ENCODE measurements at places on chromosomes 13 and 19. TPM values are rescaled to one million over a fixed set of nuclear protein-coding genes. Genes with fewer than 3 reads are reported as not detected.

GRCh38 chr19:17775991-17776803 lies 18.7 kb upstream of the B3GNT3 start:
- H3K27me3 ChIP-seq: no peaks in the 10 kb centered on the region
- no peaks in the 10 kb centered on the region for H3K36me3 ChIP-seq
- H3K4me1 ChIP-seq: peaks cover 7% of the 10 kb centered on the region
- no peak for DNase-seq
- no peak overlapping the region for H3K27ac ChIP-seq
- no peak overlapping the region for H3K4me3 ChIP-seq

DNA sequence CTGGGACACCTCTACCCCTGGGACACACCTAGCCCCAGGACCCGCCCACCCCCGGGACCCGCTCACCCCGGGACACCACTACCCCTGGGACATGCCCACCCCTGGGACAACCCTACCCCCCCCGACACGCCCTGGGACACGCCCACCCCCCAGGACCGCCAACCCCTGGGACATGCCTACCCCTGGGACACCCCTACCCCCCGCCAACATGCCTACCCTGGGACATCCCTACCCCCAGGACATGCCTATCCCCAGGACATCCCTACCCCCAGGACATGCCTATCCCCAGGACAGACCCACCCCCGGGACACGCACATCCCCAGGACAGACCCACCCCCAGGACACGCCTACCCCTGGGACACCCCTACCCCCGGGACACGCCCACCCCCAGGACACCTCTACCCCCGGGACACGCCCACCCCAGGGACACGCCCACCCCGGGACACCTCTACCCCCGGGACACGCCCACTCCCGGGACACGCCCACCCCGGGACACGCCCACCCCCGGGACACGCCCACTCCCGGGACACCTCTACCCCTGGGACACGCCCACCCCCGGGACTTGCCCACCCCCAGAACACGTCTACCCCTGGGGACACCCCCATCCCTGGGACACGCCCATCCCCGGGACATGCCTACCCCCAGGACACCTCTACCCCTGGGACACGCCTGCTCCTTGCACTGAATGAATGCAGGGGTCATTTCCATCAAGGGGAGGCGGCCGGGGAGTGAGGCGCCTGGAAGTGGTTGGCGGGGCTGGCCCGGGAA lies 32.3 kb downstream of the ADPRHL1 start:
- DNase-seq: no peak
- H3K27ac ChIP-seq: no peak overlapping the region
- H3K36me3 ChIP-seq: no peaks in the 10 kb centered on the region
- peaks cover 3% of the 10 kb centered on the region for H3K4me1 ChIP-seq
- H3K27me3 ChIP-seq: no peaks in the 10 kb centered on the region

GRCh38 chr13:20151612-20152011 lies 9.2 kb downstream of the GJA3 start:
- no peak overlapping the region for H3K4me3 ChIP-seq
- no peak overlapping the region for H3K27ac ChIP-seq
- H3K4me1 ChIP-seq: no peaks in the 10 kb centered on the region
- H3K27me3 ChIP-seq: no peaks in the 10 kb centered on the region

- H3K27me3 ChIP-seq: no peaks in the 10 kb centered on the region
- no peak overlapping the region for H3K27ac ChIP-seq
- peaks cover 48% of the 10 kb centered on the region for H3K4me1 ChIP-seq
- DNase-seq: no peak
- no peak overlapping the region for H3K4me3 ChIP-seq
- no peaks in the 10 kb centered on the region for H3K36me3 ChIP-seq
Observed at GRCh38 chr19:6222884-6223283, 56.9 kb downstream of the MLLT1 start.

DNA sequence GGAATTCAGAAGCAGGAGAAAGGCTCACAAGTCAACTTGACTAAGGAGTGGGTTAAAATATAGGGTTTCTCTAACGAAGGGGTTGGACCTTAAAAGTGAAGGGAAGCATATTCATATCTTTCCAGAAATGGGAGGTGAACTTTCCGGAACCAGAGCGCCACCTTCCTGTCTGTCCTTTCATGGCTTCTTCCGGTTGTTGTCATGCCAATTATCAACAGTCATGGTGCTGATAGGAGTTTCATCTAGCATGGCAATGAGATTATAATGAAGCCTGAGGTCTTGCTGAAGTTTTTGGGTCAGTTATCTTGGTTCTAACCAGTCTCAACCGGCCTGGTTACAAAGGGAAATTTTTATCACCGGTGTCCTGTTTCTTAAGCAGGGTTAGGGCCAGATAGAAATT lies 162.9 kb upstream of the NBEA start:
- no peaks in the 10 kb centered on the region for H3K27me3 ChIP-seq
- H3K36me3 ChIP-seq: no peaks in the 10 kb centered on the region
- H3K4me3 ChIP-seq: no peak overlapping the region
- no peak overlapping the region for H3K27ac ChIP-seq
- H3K4me1 ChIP-seq: no peaks in the 10 kb centered on the region
- no peak for DNase-seq

DNA sequence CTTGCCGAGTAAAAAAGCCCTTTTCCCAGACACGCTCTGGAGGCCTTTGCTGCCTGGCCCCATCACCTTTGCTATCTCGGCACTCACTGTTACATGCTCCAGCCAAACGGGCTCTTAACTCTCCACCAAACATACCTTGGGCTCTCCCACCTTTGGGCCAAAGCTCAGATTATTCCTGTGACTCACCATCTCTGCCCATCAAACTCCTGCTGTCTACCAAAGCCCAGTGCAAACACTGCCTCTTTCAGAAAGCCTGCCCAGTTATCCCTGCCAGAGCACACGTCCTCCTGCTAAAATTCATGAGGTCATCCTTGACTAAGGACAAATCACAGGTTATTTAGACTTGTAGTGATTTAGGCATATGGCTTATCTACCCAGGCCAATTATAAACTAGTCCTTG lies 48.1 kb upstream of the SERPINE3 start:
- peaks cover 5% of the 10 kb centered on the region for H3K4me1 ChIP-seq
- H3K27me3 ChIP-seq: no peaks in the 10 kb centered on the region
- no peak overlapping the region for H3K4me3 ChIP-seq

The KLK1 gene
- total RNA-seq: 0.95 TPM

The SMG9 gene
- total RNA-seq: 23.9 TPM

DNA sequence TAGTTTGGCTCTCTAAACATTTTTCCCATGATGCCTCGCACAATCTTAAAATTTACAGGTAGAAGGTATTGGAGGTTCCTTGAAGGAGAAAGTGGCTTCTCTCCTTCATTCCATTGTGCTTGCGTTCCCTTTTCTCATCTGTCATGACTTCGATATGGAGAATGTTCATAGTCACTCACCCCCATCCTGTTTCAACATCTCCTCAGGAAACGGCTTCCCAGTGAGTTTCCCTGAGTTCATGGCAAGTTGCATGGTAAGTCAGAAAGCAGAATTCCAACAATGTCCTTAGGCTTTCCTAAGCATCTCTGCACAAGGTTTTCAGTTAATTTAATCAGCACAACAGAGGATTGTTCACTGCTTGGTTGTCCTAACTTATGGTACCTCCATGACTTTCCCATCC lies 581.8 kb upstream of the SLITRK5 start:
- H3K4me1 ChIP-seq: no peaks in the 10 kb centered on the region
- no peaks in the 10 kb centered on the region for H3K36me3 ChIP-seq
- no peak for DNase-seq
- H3K4me3 ChIP-seq: no peak overlapping the region

- H3K27me3 ChIP-seq: no peaks in the 10 kb centered on the region
- no peaks in the 10 kb centered on the region for H3K4me1 ChIP-seq
- H3K36me3 ChIP-seq: no peaks in the 10 kb centered on the region
- H3K27ac ChIP-seq: no peak overlapping the region
- no peak overlapping the region for H3K4me3 ChIP-seq
Observed at GRCh38 chr19:14901675-14902260, 15.8 kb upstream of the OR7A17 start.

GRCh38 chr13:23175920-23176319 lies 4.9 kb upstream of the SGCG start:
- H3K4me1 ChIP-seq: no peaks in the 10 kb centered on the region
- H3K27me3 ChIP-seq: no peaks in the 10 kb centered on the region
- no peak overlapping the region for H3K27ac ChIP-seq
- H3K36me3 ChIP-seq: no peaks in the 10 kb centered on the region

DNA sequence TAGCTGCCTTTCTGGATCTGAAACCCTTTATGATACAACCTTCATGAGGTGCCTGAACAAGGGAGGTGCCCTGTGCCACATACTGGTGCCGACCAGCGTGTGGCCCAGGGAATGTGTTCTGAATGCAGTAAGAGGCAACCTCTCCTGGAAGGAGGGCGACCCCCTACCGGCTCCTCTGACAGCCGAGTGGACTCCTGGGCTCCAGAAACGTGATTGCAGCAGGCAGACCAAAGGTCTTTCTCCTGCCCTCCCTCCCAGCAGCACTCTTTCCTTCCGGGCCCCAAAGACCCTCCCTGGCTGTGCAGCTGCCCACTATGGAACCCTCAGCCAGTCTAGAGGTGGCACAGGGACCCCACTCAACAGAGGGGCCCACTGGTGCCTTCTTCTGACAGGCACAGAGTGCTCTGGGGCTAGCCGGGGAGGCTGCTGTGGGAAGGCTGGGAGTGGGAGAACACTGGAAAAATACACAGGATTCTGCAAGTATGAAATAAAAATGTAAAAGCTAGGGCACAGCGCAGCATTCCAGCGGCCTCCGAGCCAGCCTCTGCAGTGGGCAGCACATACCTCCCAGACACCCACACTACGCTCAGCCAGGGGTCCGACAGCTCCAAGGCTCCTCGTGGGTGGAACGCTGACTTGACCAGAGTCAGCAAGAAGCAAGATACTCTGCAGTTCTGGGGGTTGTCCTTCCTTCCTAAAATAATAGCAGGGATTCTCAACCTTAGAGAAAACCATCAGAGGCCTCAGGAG lies 14.9 kb downstream of the SH3GL1 start:
- no peak overlapping the region for H3K27ac ChIP-seq
- H3K36me3 ChIP-seq: no peaks in the 10 kb centered on the region
- peaks cover 10% of the 10 kb centered on the region for H3K4me1 ChIP-seq
- H3K4me3 ChIP-seq: no peak overlapping the region

GRCh38 chr13:40969169-40969901 lies 49.8 kb downstream of the ELF1 start:
- H3K4me3 ChIP-seq: no peak overlapping the region
- no peak for DNase-seq
- no peaks in the 10 kb centered on the region for H3K36me3 ChIP-seq
- H3K27ac ChIP-seq: no peak overlapping the region

DNA sequence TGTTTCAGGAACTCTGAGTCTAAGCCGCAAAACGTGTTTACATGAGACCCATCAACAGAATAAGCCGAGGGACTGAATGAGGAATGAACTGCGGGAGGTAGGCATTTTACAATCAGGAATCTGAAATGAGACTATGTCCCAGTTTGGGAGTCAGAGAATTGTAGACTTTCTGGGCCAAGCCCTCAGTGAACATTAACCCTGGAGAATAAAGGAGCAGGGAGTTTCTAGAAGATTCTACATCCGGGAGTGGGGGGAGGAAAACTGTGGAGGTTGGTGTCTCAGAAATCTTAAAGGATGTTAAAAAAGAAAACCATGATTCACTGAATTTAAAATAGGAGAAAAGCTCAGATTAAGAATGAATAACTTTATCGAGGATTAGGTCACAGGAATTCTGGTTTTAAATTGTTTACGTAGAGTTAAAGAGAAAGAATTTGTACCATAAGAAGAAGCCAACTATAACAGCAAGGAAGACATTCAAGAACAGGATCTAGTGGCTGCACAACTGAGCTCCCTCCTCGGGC lies 18.5 kb downstream of the RFX2 start:
- no peaks in the 10 kb centered on the region for H3K36me3 ChIP-seq
- H3K27ac ChIP-seq: peak overlapping the region; percentile 39
- peak overlapping the region; percentile 27 for H3K4me3 ChIP-seq
- H3K4me1 ChIP-seq: peaks cover 18% of the 10 kb centered on the region
- DNase-seq: no peak

GRCh38 chr13:97241761-97242160 lies 19.6 kb downstream of the MBNL2 start:
- no peak for DNase-seq
- no peak overlapping the region for H3K4me3 ChIP-seq
- no peak overlapping the region for H3K27ac ChIP-seq

The GALP gene
- not detected for total RNA-seq

The CYP4F2 gene
- total RNA-seq: not detected

The ZNF540 gene
- total RNA-seq: 1.6 TPM

The GRK1 gene
- 0.10 TPM for total RNA-seq

DNA sequence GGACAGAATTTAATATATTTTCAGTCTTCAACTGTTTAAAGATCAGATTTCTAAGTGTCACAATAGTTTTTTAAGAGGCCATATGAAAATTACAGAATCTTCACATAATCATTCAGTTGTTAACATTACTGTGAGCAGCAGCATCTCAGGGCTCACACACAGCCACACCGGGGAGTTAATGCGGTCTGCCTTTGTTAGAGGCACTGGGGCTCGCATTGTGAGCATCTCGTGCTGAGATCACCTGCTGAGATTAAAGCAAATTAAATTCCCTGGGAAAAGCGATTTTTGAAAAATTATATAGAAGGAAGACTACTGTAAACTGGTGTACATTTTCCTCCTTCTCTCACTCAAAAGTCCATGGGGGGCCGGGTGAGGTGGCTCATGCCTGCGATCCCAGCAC lies 16.6 kb downstream of the GPR12 start:
- H3K4me3 ChIP-seq: no peak overlapping the region
- no peak for DNase-seq
- no peaks in the 10 kb centered on the region for H3K36me3 ChIP-seq
- no peaks in the 10 kb centered on the region for H3K27me3 ChIP-seq

DNA sequence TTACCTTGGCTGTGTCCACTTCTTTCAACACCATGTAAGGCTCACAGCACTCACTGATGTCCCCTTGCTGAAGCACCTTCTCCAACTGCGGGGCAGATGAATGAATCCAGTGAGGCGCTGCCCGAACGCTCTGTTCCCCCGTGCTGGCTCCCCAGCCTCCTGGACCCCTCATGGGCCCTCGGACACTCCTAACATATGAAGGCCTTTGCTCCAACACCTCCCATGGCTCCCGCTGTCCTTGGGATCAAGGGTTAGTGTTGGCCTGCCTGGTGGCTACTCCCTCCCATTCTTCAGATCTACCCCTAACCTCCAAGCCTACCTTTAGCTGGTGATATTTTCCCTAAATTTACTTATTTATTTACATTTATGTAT lies 4.4 kb downstream of the ANGPTL8 start:
- H3K27me3 ChIP-seq: no peaks in the 10 kb centered on the region
- H3K4me1 ChIP-seq: peaks cover 3% of the 10 kb centered on the region
- H3K4me3 ChIP-seq: no peak overlapping the region
- no peak for DNase-seq
- no peaks in the 10 kb centered on the region for H3K36me3 ChIP-seq

- H3K36me3 ChIP-seq: no peaks in the 10 kb centered on the region
- no peak for DNase-seq
Observed at GRCh38 chr13:62483774-62484173, 1068.1 kb upstream of the PCDH20 start.

GRCh38 chr13:76385586-76385985 lies 500.6 kb downstream of the KCTD12 start:
- no peak overlapping the region for H3K4me3 ChIP-seq
- no peak overlapping the region for H3K27ac ChIP-seq
- no peaks in the 10 kb centered on the region for H3K36me3 ChIP-seq
- no peak for DNase-seq
- H3K27me3 ChIP-seq: no peaks in the 10 kb centered on the region
- peaks cover 1% of the 10 kb centered on the region for H3K4me1 ChIP-seq

GRCh38 chr13:92739306-92739818 lies 487.2 kb upstream of the GPC6 start:
- no peak overlapping the region for H3K27ac ChIP-seq
- no peaks in the 10 kb centered on the region for H3K27me3 ChIP-seq
- H3K4me3 ChIP-seq: no peak overlapping the region
- no peak for DNase-seq
